Stromal cell of bone marrow (primary cell): ENCODE measurements at places on chromosomes 3 and 15.

- DNase-seq, result no peak
These were observed 81.0 kb upstream of the TNIK start for GRCh38 chr3:171541181-171541580.

GRCh38 chr3:99875581-99875928 lies 57.9 kb downstream of the CMSS1 start:
- DNase-seq, result no peak

GRCh38 chr3:8296461-8296860 lies 205.2 kb upstream of the LMCD1 start:
- DNase-seq, result no peak

GRCh38 chr15:40079456-40079855 lies 29.2 kb downstream of the BMF start:
- no peak for DNase-seq

DNA sequence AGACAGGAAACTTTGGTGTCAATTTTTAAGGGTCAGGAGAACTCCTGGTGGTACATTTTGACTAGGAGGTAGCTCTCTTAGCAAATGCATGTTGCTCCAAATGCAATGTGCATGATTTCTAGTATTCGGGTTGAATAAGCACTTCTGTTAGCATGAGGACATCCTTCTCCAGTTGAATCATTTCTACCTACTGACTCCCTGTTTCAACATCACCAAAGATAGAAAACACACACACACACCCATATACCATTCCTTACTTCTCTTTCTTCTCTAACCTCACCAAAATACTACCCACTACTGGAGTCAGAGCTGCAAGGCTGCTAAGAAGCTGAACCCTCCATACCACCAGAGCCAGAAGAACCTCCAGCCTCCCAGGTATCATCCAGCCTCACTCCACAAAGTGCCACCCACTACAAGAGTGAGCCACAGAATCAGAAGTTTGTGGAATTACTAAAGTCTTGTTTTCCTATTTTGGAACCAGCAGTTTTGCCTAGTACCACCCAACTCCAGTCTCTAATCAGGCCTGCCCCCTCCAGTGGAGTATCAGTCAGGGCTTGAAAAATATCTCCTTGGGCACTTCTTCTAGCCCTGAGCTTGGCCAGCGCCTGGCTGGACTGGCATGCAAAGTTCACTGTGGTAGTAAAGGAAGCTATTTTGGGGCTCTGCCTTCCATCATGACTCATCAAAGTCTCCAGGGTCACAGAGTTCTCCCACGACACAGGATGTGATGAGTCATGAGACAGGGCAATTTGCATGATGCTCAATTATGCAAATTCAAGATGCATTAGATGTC lies 110.3 kb downstream of the CYP19A1 start:
- peak; percentile 88 for DNase-seq

DNA sequence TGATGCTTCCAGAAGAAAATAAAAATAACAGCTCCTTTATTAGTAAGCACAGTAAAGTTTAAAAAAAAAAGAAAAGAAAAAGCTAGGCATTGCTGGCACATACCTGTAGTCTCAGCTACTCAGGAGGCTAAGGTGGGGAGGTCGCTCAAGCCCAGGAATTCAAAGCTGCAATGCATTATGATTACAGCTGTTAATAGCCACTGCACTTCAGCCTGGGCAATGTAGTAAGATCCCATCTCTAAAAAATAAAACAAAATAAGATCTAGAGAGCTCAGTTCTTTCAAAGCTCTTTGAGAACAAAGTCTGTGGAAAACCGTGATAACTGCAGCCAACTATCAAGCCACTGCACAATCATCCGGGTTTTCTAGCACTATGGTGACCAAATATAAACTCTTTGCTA lies 212.2 kb downstream of the ZMAT3 start:
- no peak for DNase-seq

- DNase-seq, result no peak
These were observed 62.8 kb downstream of the XRN1 start for GRCh38 chr3:142385078-142385477.

- no peak for DNase-seq
These were observed 27.4 kb downstream of the MAP6D1 start for GRCh38 chr3:183797996-183798395.

DNA sequence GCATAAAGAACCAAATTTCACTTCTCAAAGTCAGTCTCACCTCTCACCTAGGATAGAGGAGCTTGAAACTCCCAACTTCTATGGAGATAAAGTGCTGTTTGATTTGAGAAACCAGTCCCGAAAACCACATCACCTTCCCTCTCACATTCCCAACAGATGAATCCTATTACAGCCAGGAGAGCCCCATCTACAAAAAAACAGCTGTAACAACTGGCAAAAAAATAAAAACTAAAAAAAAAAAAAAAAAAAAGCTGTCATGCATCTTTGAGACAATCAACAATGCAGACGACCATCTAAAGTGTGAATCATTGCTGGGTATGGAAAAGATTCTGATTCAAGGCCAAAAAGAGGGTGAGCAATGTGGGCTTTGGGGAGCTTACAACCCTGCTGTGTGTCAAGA lies 23.8 kb downstream of the HOMER2 start:
- DNase-seq, result no peak

- DNase-seq, result no peak
These were observed 14.3 kb downstream of the PARP14 start for GRCh38 chr3:122694966-122695365.

GRCh38 chr3:30940740-30941139 lies 46.3 kb upstream of the GADL1 start:
- no peak for DNase-seq

- DNase-seq, result no peak
These were observed 4.6 kb downstream of the SLC6A1 start for GRCh38 chr3:10997196-10997595.

DNA sequence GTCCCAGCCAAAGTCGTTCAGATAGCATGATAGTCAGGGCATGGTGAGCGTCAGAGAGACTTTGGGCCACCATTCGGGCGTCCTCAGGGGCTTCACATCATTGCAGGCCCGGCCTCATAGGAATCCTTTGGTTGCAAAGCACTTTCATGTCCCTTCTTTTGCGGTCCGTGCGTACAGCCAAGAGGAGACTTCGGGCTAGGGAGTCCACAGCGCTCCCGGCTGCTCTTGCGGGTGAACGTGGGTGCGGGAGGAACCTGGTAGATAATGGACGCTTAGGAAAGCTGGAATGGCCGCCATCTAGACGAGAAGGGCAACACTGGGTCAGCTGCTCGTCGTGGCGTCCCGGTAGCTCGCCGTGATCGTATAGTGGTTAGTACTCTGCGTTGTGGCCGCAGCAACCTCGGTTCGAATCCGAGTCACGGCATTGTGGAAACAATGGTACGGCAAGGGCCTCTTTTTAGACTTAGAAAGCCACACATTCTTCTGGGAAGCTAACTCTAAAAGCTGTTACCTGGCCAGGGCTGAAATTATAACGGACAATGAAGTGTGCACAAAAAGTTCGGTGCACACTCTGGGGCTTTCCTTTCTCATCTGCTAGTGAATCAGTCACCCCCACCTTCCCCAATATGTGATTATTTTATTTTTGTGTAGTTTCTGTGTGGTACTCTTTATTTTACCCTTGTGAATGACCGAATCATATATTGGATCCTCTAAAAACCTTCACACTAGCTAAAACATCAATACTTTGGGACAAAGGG lies 13.2 kb upstream of the SHF start:
- peak; percentile 45 for DNase-seq

- no peak for DNase-seq
These were observed 41.5 kb downstream of the MAPK6 start for GRCh38 chr15:52060501-52060900.
